ENCODE measurements at places on chromosomes 13 and 19.

- DNase-seq = no peak
Observed at GRCh38 chr13:29556742-29557141, 38.7 kb downstream of the SLC7A1 start.

DNA sequence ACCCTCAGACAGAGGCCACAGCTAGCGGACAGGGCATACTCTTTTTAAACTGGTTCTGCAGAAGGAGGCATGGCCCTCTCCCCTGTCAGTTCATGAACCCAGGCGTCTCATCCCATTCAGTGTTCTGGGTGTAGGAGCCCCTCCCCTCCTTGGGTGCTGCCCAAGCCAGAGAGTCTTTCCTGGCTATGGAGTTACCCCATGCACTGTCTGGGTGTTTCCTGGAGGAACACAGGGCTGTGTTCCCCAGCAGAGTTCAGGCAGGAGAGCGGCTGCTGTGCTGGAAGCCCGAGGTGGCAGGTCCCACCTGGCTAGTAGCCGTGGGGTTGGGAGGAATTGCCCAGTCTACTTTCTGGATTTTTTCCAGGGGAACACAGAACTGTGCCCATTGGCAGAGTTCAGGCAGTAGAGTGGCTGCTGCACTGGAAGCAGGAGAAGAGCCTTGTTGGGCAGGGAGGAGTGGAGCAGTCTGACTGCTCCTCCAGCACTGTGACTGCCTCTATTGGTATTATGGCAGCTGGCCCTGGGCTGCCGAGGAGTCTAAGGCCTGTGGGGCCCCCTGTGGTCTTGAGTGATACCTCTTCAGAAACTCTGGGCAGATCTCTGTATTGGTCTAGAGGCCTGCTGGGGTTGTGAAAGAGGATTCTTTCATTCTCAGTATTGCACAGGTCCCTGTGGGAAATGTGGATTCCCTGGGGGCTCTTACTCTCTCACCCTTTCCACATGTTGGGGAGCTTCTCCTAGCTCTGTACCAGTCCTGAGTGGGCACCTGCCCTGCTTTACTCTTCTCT is 168.3 kb downstream of the PCDH20 start:
- DNase-seq = no peak

DNA sequence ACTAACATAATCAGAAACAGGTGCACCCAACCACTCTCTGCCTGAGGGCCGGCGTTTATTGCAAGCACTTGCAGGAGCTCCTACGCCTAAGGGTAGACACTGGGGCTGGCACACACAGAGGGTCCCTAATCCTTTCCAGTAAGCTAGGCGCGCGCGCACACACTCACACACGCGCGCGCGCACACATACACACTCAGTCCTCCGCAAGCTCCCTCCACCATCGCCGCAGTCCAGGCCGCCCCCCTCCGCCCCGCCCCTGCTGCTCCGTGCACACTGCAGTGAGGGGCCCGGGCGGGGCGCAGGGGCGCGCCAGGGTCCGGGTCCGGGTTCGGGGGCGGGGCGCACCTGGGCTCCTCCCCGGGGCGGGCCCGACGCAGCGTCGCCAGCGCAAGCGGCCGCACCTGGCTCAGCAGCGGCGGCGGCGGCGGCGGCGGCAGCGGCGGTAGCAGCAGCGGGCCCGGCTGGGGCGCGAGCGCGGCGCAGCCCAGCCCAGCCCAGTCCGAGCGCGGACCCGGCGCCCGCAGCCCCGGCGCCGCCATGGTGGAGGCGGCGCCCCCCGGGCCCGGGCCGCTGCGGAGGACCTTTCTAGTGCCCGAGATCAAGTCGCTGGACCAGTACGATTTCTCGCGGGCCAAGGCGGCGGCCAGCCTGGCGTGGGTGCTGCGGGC is at the start of gene CAMSAP3:
Gene CAMSAP3 (plus strand): TSS at position 398 of the 668 bp plus-strand sequence. CDS start 140 bp downstream, at position 538.
- DNase-seq = no peak

DNA sequence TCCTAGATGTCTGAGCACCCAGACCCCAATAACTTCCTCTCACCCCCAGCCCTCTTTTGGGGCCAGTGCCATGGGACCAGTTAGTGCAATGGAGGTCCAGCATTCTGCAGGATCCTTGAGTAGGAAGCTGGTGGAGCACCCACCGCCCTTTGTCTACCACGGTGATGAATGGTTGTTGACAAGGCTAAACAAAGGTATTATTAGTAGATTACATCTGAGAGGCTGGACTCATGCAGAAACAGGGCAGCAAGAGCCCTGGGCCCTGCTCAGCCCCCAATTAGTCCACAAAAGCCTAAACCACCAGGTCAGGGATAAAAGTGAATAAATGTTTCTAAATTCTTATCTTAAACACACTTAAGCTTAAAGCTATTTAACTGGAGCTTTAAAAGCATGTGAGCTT is 196.5 kb upstream of the TSHZ3 start:
- DNase-seq = no peak

DNA sequence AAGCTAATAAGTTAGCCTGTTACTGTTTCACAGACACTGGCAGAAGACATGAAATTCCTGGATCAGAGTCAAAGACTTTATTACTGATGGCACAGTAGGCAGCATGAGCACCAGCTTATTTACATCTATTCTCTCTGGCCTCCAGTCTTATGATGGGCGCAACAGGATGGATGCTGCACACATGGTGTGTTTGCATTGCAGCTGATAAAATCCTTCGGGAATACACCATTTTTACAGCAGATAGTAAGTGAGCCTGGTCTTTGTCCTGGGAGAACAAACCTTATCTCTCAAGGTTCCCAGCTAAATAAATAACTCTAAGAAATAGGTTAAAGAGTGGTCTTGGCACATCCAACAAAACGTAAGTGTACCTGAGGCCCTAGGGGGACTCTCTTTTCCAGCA is 16.0 kb downstream of the EPSTI1 start:
- DNase-seq = no peak
